ENCODE measurements at places on chromosomes 11 and 22.

DNA sequence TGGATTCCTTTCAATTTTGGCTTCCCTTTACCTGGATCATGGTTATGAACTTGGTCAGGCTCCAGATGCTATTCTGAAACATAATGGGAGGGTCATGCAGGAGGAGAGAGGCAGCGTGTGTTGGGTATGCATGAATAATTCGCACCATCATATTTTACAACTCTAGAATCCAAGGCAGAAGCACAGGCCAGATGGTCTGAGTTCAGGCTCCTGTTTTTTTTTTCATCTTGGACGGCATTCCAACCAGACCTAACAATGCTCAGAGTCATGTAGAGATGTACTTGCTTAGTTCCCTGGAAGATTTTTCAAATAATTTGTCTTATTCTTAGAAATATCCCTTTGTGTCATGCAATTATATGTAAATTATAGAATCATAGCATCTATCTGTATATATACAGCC lies 393.5 kb downstream of the JRKL start:
- no peak for DNase-seq

DNA sequence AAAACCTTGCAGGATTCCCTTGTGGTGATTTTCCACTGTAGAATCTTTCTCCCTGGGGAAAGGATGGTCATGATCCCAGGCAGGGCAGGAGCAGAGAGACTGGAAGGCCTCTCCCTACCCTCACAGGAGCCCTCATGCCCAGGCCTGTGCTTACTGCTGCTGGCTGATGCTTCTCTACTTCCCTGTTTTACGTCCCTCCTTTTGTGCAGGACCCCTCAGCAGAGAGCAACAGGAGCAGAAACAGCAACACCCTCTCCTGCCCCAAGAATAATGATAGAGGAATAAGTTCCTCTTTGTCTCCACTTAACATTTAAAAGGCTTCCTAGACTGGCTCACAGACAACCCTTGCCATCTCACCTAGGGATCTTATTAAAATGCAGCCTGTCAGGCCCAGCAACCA lies 3.6 kb downstream of the ISX start:
- no peak for DNase-seq

GRCh38 chr11:82756765-82757639 lies 23.3 kb upstream of the FAM181B start:
- no peak for DNase-seq

- DNase-seq, result no peak
Measured at GRCh38 chr22:43114958-43115357, 4.4 kb downstream of the BIK start.

DNA sequence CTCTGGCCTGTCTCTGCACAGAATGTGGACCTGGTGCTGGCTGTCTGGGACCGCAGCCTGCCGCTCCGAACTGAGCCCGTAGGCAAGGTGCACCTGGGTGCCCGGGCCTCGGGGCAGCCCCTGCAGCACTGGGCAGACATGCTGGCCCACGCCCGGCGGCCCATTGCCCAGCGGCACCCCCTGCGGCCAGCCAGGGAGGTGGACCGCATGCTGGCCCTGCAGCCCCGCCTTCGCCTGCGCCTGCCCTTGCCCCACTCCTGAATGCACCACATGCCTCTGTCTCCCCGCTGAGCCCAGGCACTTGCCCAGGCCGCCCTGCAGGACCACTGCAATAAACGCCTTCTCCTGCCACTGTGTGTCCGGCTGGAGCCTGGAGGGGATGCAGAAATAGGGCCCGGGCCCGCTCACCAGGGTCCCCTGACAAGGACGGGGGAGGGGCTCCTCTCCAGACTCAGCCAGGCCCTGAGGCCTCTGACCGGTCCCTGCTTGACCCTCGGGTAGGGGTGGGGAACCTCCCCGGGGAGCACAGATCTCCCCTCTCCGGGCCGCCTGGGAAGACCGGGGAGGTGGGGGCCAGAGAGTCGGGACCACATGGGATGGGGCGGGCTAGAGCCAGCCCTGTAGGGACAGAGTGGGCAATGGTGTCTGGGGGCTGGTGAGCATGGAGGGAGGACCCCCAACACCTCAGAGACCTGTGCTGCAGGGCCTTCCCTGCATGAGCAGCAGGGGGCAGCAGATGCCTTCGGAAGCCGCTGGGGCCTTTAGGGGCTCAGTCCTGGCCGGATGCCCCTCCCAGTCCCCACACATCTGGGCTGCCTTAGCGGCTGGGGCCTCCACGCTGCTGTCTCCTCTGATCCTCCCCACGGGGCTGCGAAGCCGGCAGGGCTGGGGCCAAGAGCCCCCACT lies 1.4 kb upstream of the TNNI2 start:
- peak; percentile 39 for DNase-seq

GRCh38 chr11:124639186-124639585 lies 16.5 kb downstream of the TBRG1 start:
- no peak for DNase-seq

GRCh38 chr11:112017538-112017937 lies 7.7 kb upstream of the DLAT start:
- peak; percentile 11 for DNase-seq

GRCh38 chr11:19805827-19806226 lies 93.2 kb downstream of the NAV2 start:
- no peak for DNase-seq

- no peak for DNase-seq
Measured at GRCh38 chr11:126880872-126881271, 119.7 kb downstream of the KIRREL3 start.

- DNase-seq, result no peak
Measured at GRCh38 chr11:9211322-9211721, 53.8 kb downstream of the DENND5A start.

DNA sequence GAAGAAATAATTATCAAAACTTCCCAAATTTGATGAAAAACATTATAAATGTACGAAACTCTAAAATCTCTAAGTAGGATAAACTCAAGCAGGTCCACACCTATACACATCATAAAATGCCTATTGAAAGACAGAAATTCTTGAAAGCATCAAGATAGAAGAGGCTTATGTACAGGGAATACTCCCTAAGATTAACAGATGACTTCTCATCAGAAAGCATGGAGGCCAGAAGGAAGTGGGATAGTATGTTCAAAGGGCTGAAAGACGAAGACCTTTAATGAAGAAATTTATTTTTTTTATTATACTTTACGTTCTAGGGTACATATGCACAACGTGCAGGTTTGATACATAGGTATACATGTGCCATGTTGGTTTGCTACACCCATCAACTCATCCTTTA lies 45.3 kb upstream of the KCNA4 start:
- DNase-seq, result no peak

GRCh38 chr22:28172892-28173670 lies 254.0 kb upstream of the PITPNB start:
- DNase-seq, result peak; percentile 17

DNA sequence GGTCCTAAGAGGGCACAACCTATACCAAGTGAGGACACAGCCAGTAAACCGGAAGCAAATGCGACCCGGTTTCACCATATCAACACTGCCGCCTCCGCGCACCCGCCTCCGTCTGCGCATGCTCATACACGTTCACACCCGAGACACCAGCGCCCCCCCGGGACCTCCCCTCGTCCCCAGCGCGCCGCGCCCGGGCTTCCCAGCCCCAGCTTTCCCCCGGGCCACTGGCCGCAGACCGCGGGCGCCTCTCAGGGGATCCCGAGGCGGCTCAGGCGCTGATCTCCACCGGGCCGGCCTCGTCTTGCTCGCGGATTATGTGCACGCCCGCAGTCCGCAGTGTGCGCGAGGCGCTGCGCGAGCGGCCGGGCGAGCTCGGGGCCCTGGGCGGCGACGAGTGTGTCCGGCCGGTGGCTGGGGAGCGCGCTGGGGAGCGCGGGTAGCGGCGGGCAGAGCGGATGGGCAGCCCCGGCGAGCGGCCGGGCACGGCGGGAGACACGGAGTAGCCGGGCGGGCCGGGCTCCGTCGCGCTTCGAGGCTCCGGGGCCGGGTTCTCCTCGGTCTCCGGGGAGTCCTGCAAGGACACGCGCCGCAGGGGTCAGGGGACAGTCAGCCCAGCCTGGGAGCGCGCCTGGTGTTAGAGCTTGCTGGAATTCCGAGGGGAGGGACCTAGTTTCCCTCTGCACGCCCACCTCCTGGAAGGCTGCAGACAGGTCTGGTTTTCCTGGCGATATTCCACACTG lies 2.0 kb downstream of the HEPN1 start:
- peak; percentile 74 for DNase-seq

GRCh38 chr11:124643605-124644425 lies 21.2 kb downstream of the TBRG1 start:
- DNase-seq, result peak; percentile 85

DNA sequence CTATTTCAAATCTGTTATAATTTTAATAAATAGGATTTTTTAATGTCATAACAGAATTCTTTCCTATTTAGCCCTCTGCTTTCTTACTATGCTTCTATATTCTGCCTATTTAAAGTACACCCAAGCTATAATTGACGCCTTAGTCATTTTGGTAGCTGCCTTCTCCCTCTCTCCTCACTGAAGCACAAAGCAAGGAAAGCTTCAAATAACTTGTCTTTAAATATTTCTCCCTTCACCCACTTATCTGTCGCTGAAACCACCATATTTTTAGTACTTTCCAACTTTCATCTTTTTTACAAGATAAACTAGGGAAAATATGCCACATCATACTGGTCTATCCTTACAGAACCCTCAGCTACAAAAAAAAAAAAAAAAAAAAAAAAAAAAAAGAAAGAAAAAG lies 127.9 kb downstream of the ENTHD1 start:
- no peak for DNase-seq

GRCh38 chr11:74683941-74684481 lies 47.2 kb downstream of the CHRDL2 start:
- no peak for DNase-seq

- peak; percentile 23 for DNase-seq
Measured at GRCh38 chr22:21951931-21952465, 650 bp downstream of the PPM1F start.

DNA sequence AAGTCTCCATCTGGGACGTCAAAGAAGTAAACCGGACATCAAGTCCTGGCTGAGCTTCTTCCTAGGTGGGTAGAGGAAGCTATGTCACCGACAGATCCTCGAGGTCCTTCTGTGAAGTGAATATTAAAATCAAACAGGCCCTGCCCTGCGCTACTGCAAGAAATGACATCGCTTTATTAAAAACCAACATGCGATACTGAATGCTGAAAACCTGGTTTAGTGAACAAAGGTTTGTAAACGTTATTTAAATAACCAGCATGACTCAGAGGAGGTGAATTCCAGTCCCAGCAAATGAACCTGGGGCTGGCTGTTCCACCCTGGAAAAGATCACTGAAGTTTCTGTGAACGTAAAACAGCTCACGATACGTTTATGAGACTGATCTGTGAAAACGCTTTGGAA lies 645 bp downstream of the RTCB start:
- DNase-seq, result peak; percentile 11
